ENCODE measurements at places on chromosomes 11 and 22.
A peak's percentile ranks its signal among the peaks of the same experiment; 100 is the strongest.

DNA sequence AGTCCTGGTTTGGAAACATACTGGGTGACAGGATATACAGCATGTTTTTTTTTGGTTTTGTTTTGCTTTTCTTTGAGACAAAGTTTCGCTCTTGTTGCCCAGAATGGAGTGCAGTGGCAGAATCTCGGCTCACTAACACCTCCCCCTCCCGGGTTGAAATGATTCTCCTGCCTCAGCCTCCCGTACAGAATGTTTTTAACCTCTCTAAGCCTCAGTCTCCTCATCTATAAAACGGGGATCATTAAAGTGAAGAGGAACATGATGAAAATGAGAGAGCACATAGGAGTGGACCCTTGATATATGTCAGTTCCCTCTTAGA is 28.1 kb upstream of the SCARF2 start:
- DNase-seq = no peak

DNA sequence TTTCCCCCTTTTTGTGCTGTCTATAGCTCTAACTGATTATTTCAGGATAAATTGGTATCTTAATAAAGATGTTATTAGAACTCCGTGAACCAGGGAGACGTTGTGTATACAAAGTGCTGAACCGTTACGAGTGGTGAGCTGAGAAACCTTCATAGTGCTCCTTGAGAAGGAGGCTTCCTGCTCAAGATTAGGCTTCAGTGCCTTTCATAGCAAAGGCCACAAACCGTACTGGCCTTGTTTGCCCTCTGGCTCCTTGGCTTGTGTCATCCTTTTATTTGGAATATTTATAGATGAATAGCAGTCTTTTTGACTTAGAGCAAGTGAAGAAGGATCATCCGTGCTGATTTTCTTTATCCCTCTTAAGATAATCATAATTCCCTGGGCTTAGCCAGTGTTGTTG is 16.3 kb downstream of the EIF3L start:
- DNase-seq = no peak

DNA sequence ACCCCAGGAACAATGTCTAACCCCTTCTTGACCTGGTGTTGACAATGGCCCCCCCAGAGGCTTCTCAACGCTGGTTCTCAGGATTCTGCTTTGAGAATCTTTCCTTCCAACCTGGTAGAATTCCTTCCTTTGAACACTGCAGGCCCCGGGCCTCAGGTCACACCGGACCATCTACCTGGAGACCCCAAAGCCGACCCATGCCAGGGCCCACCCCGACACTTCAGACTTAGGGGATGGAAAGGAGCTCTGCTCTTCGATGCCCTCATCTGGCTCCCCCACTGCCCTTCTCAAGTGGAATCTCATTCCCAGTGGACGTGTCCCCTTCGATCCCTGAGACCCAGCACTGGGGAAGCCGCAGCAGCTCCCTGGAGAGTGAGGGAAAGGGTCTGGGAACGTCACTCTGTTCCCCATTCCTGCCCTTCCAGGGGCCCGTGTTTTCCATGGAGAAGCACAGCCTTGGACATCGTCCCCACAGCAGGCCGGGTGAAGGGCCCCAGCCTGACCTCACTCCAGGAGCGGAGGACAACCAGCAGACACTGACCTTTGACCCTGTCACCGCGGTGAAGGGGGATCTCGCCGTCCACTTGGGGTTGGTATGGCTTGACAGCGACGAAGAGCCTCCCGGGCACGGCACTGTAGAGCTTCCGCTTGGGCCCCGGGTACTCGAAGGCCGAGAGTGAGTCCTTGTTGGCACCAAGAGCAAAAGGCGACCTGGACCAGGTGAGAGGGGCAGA is 408.3 kb downstream of the CTTN start:
- DNase-seq = no peak

GRCh38 chr11:14577835-14578529 is 57.8 kb upstream of the PSMA1 start:
- peak; percentile 33 for DNase-seq

DNA sequence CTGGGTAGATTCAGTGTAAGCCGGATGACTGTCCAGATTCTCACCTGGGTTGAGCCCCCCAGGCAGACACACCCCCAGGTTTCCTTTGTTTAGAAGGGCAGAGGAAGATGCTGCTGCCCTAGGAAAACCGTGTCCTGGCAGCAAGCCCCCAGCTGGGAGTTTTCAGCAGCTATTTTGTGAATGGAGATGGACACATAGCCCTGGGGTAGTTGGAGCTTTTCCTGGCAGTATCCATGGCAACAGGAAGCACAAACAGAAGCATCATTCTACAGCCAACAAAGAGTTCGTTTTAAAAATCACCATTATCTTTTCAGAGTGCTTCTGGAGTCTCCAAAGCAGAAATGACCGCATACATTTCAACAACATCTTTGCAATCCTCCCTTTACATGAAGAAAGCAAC is 245.5 kb downstream of the BRD1 start:
- DNase-seq = no peak

DNA sequence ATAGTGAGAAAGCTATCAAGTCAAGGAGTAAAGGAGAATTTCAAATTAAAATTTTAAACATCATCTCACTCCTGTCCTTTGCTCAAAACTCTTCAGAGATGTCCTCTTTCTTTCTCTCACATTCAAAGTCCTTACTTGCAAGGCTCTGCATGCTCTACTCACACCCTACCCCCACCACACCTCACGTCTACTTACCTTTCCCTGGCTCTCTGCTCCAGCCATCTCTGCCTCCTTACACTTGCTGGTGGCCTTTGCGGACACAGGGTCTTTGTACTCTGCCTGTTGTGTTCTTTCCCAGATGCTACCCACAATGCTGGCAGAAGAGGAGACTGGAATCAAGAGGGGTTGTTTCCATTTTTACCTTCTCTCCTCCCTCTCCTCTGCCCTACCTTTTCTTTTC is 405.2 kb downstream of the INSC start:
- no peak for DNase-seq

- no peak for DNase-seq
Observed at GRCh38 chr11:47913529-47914244, 65.5 kb upstream of the NUP160 start.

- peak; percentile 31 for DNase-seq
Observed at GRCh38 chr11:15770798-15771414, 585.4 kb downstream of the SOX6 start.

- DNase-seq = no peak
Observed at GRCh38 chr11:3197878-3198528, 20.6 kb downstream of the MRGPRG start.

- no peak for DNase-seq
Observed at GRCh38 chr11:86938203-86938899, 16.8 kb downstream of the FZD4 start.

DNA sequence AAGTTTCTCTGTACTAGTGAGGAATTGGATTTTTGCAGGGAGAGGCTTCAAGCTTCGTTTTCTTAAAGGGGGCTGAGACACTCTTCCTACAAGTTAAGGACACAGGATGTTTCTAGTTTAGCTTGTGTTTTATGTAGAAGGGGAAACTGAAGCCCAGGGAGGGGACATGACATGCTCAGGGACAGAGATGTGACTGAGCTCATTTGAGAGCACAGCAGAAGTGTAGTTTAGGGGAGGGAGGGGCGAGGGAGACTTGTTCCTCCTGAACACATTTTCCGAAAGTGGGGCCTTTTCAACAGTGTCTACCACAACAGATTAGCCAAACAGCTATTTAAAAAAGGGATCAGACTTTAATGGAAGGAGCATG is 148.1 kb downstream of the FBXO7 start:
- DNase-seq = no peak

DNA sequence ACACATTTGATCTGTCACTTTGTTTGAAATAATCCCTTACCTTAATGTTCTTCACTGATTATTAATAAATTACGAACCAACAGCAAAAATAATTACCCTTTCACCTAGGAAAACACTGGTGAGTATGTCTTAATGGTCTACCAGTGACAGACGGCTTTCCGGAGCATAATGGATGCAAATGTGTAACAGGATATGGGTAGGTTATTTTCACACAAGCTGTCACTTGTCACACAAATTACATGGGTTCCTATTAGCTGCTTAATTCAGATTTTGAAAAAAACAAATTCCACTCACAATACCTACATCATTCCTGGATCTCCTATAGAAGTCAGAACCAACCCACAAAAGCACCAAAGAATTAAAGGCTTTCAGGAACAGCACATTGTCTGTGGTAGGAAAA is 127.9 kb downstream of the WT1 start:
- DNase-seq = no peak

GRCh38 chr22:27466229-27466628 is 335.3 kb downstream of the MN1 start:
- DNase-seq = no peak

DNA sequence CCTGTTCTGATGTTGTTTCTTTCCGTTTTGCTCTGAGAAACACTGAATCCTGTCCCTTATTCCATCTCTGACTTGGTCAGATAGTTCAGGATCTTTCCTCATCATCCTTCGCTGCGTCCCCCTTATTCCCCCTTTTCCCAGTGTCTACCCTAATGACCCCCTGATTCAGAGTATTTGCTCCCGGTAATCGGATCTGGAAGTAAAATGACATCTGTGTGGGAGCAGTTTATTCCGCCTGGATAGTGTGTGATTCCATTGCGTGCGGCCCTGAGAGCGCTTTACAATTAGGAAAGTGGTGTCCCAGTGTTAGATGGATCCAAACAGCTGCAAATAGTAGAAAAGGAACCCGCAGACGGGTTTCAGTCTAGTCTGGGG is 606 bp downstream of the DRG1 start:
- no peak for DNase-seq

DNA sequence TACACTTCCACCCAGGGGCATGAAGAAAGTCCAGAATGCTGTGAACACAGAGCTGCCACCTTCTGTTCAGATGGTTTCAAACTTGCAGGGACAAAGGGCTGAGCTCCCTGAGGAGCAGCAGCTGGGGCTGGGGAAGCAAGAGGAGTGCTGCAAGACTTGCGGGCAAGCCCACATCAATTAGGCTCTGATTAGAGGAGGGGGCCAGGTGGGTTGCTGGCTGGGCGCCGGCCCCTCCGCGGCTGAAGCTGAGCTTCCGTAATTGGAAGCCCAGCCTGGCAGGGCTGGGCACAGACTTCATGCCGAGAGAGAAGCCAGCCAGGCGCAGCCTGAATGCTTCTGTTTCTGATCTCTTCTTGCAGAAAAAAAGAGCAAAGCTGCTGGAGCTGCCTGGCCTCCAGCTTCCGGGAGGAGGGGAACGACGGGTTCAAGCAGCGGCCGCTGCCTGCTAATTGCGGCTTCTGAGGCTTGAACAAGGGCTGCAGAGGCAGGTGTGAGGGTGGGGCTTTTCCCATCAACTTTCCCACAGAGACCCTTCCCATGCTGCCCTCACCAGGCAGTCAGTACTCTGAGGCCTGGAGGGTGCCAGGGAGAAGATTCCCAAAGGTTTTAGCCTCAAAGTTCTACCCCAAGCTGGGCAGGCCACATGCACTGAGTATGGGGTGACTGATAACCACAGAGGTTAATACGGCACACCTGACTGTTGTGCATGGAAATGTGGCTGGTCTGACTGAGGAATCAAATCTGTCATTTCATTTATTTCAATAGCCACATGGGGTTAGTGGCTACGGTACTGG is 91.1 kb upstream of the LMO1 start:
- DNase-seq = no peak

GRCh38 chr11:7610393-7610792 is 62.9 kb downstream of the CYB5R2 start:
- DNase-seq = no peak

DNA sequence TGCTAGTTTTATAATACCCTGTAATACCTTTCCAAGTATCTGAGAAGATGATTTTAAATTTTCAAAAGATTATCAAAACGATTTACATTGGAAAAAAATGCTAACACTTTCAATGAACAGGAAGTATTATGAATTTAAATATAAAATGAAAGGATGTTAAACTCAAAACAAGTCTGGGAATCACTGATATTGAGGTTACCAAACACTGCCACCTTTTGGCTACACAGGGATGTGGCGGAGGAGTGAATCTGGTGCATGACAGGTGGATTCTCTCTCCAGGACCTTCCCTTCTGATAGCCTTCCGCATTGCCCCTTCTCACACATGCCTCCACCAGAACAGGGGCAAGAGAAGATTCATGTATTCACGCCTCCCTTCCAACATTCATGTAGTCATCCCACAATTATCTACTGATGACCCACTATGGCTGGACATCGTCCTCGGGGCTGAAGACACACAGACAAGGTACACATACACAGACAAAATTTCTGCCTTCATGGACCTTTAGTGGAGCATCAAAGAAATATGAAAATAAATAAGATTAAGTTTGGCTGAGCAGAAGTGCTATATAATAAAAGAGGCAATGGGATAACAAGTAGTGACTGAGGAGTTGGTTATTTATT is 34.7 kb downstream of the ATG16L2 start:
- DNase-seq = peak; percentile 29

All from activated T-cell treated with anti-CD3 and anti-CD28 coated beads, Interleukin-2, amount 50 U/mL, for 72 hours (primary cell).